Activated B cell treated with CpG ODN at 0.5 μM for 24 hours (primary cell): ENCODE measurements at places on chromosomes 6 and 20. TPM values are rescaled to one million over a fixed set of nuclear protein-coding genes. Genes with fewer than 3 reads are reported as not detected.

GRCh38 chr20:35478804-35479472 lies 23.5 kb downstream of the CEP250 start:
- no peak for DNase-seq

GRCh38 chr6:97055743-97056142 lies 131.2 kb downstream of the KLHL32 start:
- no peak for DNase-seq

- DNase-seq, result no peak
Observed at GRCh38 chr6:130931683-130932082, 104.5 kb downstream of the SMLR1 start.

GRCh38 chr6:71509191-71510005 lies 220.8 kb downstream of the OGFRL1 start:
- DNase-seq, result no peak

PRDM1 gene
- 16.3 and 16.4 TPM in 2 replicates for total RNA-seq

HLA-DRB5 gene
- 196 and 199 TPM in 2 replicates for total RNA-seq

DNA sequence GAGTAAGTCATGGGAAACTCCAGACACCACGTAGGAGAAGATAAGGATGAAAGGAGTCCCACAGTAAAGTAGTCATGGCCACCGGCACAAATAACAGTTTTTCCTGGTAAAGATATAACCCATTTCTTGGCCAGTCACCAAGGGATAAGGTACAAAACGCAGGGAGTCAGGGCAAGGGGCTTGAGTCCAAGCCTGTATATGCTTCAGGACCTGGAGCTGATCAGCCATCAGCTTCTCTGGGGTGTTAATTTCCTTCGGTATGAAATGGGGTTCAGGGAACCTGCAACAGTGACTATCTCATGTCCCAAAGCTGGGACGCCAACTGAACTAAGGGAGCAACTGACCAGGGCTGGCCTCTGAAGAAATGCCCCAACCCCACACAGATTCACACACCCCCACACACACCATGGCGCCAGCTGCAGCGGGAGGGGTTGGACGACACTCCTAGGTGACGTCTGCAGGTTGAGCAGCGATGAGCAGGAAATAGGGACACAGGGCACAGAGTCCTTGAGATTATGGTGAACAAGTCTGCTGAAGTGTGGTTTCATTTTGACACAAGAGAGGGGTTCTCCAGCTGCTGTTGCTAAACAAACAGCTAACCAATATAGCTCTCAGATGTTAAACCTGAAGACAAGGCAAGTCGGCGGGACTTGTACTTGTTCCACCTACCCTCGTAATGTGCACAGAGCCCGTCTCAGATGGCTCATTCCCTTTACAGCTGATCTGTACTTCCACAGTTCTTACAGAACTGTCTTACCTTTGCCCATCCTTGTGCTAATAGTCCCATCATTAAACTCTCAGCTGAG lies 7.4 kb upstream of the ADTRP start:
- no peak for DNase-seq

GRCh38 chr6:35382015-35382414 lies 39.7 kb downstream of the PPARD start:
- DNase-seq, result no peak

DNA sequence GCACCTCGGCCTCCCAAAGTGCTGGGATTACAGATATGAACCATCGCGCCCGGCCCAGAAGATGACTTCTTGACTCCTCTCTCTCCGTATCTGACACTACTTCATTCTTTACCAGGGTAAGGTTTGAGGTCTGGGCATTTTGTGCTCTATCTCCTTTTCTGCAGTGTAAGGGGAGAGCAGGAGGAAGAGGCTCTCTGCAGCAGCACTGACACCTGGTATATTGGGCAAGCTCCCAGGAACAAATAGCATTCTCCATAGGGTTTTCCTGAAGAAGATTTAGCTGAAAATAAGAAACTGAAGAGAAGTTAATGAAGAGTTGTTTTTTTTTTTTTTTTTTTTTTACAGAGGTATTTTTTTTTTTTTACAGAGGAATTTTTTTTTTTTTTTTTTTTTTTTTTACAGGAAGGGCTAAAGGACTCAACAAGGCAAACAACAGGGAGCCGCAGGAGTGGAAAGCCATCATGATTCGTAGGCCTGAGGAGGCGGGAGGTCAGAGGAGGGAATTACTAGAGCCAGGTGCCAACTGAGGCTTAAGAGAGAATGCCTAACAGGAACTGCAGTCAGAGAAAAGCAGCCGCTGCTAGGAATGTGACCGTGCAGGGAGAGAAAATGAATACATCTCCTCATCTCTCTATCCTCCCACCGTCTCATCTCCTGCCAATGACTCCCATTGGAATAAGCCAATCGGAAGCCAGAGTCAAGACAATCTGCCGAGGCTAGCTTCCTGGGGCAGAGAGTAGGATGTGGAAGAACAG lies 34.7 kb upstream of the ADGRF4 start:
- DNase-seq, result no peak
